ENCODE measurements at places on chromosomes 16 and 17.

GRCh38 chr16:88454523-88454947 is 1.5 kb downstream of the ZFPM1 start:
- no peak for DNase-seq

- DNase-seq, result peak; percentile 41
These were observed 39.5 kb downstream of the SMARCE1 start for GRCh38 chr17:40608061-40608581.

DNA sequence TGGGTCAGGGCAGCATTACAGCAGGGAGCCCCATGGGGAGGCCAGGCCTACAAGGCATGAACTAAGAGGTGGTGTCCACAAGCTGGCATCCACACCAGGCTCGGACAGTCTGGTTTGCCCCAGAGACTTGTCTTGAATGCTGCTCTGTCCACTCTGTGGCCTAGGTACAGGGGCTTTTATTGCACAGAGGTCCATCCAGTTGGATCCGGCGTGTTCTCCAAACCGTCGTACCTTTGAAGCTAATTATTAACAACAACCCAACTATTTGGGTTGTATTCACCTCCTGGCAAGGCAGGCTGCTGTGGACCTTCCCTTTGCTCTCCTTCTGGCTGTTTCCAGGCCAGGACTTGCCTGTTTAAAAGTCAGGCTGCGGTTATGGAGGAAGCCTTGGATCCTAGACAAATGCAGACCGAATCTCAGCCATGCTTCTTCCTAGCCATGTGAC is 123.4 kb downstream of the CLEC16A start:
- no peak for DNase-seq

DNA sequence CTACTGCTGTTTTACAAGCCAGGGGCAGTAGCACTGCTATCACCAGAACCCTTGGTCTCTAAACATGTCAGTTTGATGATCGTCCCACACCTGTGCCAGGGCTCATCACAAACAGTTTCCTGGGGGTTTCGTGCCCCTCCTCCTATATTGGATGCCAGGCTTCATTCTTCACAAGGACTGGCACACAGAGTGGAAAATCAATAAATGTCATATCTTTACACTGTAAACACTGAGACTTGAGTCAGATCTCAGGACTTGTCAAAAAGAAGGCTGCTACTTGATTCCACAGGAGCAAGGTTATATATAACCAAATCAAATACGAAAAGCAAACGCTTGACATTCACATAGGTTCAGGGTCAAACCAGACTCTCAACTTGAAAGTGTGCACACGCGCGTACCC is 39.3 kb upstream of the CLEC18B start:
- no peak for DNase-seq

DNA sequence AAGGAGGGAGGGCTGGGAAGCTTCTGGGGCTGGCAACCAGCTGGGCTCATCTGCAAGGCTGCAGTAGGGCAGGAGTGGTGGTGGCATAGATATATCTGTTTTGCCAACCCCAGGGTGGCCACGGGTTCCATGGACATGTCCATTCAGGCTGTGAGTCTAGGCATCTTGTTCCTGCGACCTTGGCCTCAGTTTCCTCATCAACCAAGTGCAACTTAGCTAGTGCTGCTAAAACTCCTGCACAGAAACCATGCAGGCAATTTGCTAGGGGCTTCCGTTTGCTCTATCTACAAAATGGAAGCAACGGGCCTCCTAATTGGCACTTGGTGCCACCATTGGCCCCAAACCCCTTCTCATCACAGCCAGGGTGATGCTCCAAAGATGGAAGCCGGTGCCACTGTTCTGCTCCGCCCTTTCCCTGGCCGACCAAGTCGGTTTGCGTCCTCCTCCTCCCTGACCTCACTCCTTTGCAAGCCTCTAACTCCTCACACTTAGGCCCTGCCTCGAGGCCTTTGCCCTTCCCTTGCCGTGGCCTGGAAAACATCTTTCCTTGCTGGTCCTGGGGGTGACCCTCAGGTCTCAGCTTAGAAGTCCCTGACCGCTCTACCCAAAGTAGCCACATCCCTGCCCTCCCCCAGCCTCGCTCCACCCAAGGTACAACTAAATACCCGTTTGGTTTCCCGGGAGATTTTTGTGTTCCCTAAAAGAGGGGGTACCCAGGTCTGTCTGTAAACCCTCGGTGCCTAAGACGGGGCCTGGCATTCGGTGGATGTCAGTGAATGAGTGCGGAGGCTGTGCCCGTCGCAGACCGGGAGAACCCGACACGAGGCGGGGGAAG is 1.2 kb downstream of the SREBF1 start:
- no peak for DNase-seq
